ENCODE measurements at places on chromosomes 3 and 15. TPM values are rescaled to one million over a fixed set of nuclear protein-coding genes. Genes with fewer than 3 reads are reported as not detected.

ITPKA gene
- total RNA-seq = 5.7 TPM

MRPL47 gene
- 49.3 TPM for total RNA-seq

GRCh38 chr3:40725031-40725430 is 200.3 kb downstream of the ZNF621 start:
- no peak for DNase-seq
- no peaks in the 10 kb centered on the region for H3K27me3 ChIP-seq
- no peak overlapping the region for H3K27ac ChIP-seq
- H3K4me3 ChIP-seq = no peak overlapping the region
- no peaks in the 10 kb centered on the region for H3K4me1 ChIP-seq
- no peaks in the 10 kb centered on the region for H3K36me3 ChIP-seq

DNA sequence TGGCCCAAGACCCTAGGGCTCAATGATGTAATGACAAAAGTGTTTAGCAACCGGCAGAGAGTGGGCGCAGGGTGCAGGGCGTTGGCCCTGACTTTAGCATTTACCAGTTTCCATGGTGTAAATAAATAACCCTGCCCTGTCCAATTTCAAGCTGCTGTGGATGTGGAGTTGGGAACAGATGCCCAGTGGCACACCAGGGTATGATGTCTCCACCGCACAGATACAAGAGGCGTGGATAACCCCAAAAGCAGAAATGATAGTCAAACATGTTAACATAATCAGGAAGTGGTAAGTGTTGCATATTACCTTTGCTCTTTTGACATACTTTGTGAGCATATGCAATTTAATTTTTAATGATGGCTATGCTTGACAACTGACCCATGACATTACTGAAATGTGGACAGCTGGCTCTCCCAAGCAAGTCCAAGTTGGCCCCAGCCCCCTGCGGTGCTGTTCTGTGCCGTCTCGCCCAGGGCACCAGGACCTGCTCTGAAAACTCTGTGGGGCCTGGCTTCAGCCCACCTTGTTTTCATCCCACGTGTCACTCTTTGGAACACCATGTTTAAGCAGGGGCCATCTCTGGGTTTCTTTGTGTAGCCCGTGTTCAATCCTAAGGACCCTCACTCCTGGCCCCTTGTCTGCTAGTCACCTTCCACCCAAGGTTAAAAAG is 10.8 kb upstream of the ANPEP start:
- H3K4me1 ChIP-seq = peaks cover 47% of the 10 kb centered on the region
- no peaks in the 10 kb centered on the region for H3K27me3 ChIP-seq
- no peak overlapping the region for H3K4me3 ChIP-seq
- no peak overlapping the region for H3K27ac ChIP-seq
- no peak for DNase-seq

PIERCE2 gene
- not detected for total RNA-seq

C3orf49 gene
- total RNA-seq = not detected

DNA sequence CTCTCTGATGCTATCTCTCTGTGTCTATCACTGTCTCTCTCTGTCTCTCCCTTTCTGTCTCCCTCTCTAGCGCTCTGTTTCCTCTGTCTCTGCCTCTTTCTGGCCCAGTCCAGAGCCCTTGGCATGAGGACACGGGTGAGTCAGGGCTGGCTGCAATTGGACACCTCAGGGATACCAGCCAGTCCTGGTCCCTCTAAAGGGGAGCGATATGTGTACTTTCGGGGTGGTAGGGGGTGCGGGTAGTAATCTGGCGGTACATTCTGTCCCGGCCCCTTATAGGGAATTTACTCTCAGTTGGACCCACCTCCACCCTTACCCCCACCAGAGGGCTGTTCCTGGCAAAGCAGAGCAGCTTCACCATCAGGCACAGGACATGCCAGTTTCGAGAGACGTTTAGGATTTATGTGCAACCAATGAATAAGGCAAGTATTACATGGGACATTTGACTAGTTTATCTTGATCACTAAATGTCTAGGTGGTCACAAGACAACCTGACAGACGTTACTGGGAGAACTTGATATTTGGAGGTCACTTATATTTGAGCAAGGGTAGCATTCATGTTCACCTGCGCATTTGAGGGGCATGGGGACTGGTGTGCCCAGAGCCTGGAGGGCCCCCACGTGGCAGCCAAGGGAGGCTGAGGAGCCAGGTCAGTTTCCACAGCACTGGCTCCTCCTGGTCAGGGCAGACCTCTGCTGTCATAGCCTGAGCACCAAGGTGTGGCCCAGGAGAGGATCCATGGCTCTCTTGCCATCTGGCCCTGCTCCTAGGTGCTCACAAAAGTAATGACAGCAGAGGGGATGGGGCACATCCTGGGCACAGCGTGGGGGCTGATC is 256.1 kb downstream of the PLCL2 start:
- no peaks in the 10 kb centered on the region for H3K4me1 ChIP-seq
- no peaks in the 10 kb centered on the region for H3K27me3 ChIP-seq
- no peak overlapping the region for H3K4me3 ChIP-seq
- H3K27ac ChIP-seq = no peak overlapping the region

CCR2 gene
- total RNA-seq = not detected

CD86 gene
- not detected for total RNA-seq

DNA sequence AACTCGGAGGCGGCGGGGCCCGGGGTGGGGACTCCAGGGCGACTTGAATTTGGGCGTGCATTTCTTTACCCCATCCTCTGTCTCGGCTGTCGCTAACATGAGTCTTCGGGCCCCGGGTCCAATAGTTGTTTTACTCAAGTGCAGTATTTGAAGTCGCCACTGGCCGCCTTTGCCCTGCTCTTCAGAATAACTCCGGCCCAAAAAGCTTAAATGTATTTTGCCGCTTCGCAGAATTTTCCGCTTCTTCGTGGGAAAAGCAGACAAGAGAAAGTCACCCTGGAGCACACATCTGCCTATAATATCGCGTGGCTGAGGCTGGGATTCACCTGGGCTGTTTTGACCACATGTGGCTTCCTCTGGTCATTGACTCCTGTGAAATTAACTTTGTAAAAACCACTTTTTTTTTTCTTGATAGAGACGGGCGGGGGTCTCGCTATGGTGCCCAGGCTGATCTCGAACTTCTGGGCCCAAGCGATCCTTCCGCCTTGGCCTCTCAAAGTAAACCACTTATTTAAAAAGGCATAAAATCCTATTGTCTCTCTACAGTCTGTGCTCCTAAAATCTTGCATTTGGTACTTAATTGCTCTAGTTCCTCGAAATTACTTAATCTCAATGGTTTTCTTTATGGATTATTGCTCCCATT is 676 bp downstream of the CNOT10 start:
- peak; percentile 17 for DNase-seq
- peak overlapping the region; percentile 86 for H3K4me3 ChIP-seq
- peak overlapping the region; percentile 67 for H3K27ac ChIP-seq
- H3K27me3 ChIP-seq = no peaks in the 10 kb centered on the region

STRIT1 gene
- not detected for total RNA-seq

DNA sequence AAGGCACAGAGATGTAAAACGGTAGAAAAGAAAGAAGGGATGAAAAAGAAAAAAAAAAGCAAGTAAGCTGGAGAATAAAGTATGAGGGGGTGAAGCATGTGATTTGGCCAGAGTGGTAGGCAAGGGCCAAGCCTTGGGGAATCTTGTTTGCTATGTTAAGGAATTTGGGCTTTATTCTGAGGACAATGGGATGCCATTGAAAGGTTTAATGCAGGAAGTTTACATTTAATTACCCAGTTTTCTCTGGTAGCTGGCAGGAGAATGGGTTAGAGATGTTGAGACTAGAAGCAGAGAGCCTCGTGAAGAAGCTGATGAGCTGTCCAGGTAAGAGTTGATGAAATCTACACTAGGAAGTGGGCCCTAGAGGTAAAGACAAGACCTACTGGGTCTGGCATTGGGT is 455.9 kb downstream of the PDCD6IP start:
- no peaks in the 10 kb centered on the region for H3K36me3 ChIP-seq
- no peak overlapping the region for H3K27ac ChIP-seq
- H3K4me1 ChIP-seq = no peaks in the 10 kb centered on the region
- no peak overlapping the region for H3K4me3 ChIP-seq
- no peaks in the 10 kb centered on the region for H3K27me3 ChIP-seq
- no peak for DNase-seq

GRCh38 chr15:66895794-66896453 is 169.5 kb upstream of the SMAD3 start:
- no peak overlapping the region for H3K4me3 ChIP-seq
- H3K27me3 ChIP-seq = no peaks in the 10 kb centered on the region
- DNase-seq = peak; percentile 32
- peaks cover under 1% of the 10 kb centered on the region for H3K36me3 ChIP-seq

DNA sequence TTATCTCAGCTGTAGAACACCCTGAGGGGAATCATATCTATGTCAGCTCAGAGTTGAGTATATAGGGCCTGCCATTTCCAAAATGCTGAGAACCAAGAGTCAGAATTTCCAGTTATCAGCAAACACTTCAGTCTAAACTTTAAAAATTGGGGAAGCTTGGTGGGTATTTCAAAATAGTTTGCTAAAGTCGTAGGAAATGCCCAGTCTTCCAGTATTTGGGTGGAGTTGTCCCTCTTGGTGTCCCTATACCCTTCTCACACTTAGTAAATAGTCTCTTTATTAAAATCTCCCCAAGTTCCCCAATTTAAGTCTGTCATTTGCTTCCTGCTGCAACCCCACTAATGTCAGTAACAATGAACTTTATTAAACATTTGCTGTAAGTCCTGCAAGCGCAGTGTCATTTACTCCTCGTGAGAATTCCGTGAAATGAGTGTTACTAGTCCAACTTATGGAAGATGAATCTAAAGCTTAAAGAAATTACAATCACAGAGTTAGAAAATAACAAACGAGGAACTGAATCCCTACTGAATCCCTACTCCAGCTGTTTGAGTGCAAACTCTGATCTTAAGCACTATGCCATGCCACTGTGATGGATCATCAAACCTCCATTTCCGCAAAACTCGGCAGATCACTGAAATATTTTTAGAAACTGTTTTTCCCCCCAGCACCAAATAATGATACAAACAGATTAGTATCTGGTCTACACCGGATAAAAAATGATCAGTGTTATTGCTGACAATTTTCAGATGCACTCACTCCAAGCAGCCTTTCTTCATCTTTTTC is 341.7 kb upstream of the PROK2 start:
- H3K4me1 ChIP-seq = peaks cover 18% of the 10 kb centered on the region
- no peak overlapping the region for H3K27ac ChIP-seq
- H3K36me3 ChIP-seq = no peaks in the 10 kb centered on the region
- H3K27me3 ChIP-seq = no peaks in the 10 kb centered on the region
- no peak overlapping the region for H3K4me3 ChIP-seq

DNA sequence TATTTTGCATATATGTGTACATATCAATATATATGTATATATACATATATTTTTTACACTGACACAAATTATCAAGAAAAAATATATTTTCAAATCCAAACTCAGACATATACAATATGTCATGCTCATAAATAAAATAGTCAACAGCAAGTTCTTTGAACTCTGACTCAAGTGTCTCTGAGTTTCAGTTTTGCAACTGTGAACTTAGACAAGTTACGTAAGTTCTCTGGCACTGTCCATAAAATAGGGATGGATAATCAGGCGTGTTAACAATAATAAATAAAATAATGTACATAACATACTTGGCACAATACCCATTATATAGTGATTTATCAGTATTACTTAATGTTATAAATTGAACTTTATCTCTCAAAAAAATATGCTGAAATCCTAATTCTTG is 12.1 kb upstream of the XRN1 start:
- no peak for DNase-seq
- H3K27ac ChIP-seq = no peak overlapping the region
- no peaks in the 10 kb centered on the region for H3K27me3 ChIP-seq
- no peaks in the 10 kb centered on the region for H3K4me1 ChIP-seq
- peaks cover 22% of the 10 kb centered on the region for H3K36me3 ChIP-seq
- no peak overlapping the region for H3K4me3 ChIP-seq

DNA sequence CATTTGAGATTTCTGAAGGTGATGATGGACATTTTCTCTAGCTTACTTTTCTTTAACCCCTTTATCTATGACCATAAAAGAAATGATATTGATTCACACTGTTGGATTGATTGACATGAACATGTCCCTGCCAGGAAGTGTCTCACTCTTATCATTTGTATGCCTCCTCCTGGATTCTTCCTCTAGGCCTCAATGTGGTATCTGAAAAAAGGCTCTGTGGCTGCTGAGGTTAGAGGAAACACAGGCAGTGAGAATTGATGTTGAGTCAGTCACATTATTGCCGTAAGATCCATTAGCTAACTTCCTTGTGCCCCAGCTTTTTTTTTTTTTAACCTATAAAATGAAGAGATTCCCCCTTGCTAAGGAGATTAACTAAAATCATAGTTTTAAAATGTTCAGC is 8.0 kb upstream of the THRB start:
- H3K4me1 ChIP-seq = no peaks in the 10 kb centered on the region
- no peak overlapping the region for H3K27ac ChIP-seq
- H3K36me3 ChIP-seq = no peaks in the 10 kb centered on the region
- H3K4me3 ChIP-seq = no peak overlapping the region
- H3K27me3 ChIP-seq = no peaks in the 10 kb centered on the region

- H3K36me3 ChIP-seq = no peaks in the 10 kb centered on the region
- H3K4me1 ChIP-seq = no peaks in the 10 kb centered on the region
- DNase-seq = no peak
- no peaks in the 10 kb centered on the region for H3K27me3 ChIP-seq
Observed at GRCh38 chr3:106582151-106582550, 713.3 kb upstream of the CBLB start.

TNNC1 gene
- total RNA-seq = 32.1 TPM

DNA sequence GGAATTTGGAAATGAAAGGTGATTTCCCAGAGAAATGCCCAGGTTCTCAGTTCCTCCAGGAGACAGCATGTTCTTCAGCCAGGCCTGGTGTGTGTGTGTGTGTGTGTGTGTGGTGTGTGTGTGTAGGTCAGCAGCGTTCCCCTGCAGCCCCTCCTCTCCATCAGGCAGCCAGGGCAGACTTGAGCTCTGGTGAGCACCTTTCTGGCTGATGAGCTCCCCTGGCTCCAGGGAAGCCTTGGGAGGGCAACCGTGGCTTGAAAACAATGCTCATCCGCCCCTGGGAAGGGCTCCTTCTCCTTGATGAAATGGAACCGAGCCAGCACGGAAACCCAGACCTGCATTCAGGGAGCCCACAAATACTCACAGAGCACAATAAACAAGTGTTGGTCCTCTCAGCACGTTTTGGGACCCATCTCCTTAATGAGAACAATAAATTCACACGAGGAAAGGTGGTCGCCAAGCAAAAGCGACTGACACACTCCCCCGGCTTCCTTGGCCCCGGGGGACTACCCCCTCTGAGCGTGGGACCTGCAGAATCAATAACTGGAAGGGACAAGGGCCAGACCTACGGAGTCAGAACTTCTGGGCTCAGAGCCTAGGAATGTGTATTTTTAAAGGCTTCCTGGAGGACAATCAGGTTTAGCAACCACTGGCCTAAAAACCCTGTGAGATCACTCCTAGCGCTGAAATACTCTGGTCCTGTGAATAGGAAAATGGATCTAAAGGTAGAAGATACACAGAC is 38.6 kb upstream of the HES1 start:
- H3K36me3 ChIP-seq = no peaks in the 10 kb centered on the region
- no peak overlapping the region for H3K27ac ChIP-seq
- H3K4me3 ChIP-seq = no peak overlapping the region

All from SJSA1 (cell line).